Stimulated activated CD4-positive, alpha-beta T cell treated with anti-CD3 and anti-CD28 coated beads, Interleukin-4, amount 100 ng/mL, for 48 hours (primary cell): ENCODE measurements at places on chromosomes 2 and 18.

DNA sequence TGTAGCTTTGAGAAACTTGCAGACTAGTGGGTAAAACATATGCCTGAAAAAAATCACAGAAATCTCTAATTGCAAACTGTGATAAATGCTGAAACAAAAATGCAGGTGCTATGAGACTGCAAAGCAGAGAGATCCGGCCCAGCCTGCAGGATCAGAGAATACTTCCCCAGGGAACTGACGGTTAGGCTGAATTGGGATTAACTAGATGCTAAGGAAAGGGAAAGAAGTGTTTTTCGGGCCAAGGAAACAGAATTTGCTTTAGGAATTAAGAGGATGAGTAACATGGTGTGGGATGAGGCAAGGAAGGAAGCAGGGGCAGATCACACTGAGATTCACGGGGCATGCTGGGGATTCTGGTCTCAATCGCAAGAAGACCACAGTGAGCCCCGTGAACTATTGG is 71.5 kb downstream of the OSBPL6 start:
- DNase-seq, result no peak

GRCh38 chr18:45503990-45504389 is 111.3 kb upstream of the SLC14A2 start:
- DNase-seq, result no peak

DNA sequence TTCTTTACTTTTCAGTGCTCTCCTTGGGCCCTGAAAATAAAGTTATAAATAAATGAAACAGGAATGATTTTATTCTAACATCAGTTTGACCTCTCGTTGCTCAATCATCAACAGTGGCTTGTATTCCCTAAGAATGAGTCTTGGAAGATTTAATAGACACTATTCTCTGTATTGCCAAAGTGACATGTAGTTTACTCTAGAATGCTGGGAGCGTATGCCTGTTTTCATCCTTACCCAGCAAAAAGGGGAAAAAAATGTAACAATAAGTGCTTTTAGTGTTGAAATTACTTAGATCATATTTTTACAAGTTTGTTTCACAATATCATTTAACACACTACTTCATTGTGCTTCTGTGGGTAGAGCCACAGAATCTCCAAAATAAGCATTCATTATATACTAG is 240.6 kb upstream of the CWC22 start:
- DNase-seq, result no peak

- no peak for DNase-seq
Measured at GRCh38 chr2:173667415-173667814, 297.8 kb downstream of the SP3 start.

DNA sequence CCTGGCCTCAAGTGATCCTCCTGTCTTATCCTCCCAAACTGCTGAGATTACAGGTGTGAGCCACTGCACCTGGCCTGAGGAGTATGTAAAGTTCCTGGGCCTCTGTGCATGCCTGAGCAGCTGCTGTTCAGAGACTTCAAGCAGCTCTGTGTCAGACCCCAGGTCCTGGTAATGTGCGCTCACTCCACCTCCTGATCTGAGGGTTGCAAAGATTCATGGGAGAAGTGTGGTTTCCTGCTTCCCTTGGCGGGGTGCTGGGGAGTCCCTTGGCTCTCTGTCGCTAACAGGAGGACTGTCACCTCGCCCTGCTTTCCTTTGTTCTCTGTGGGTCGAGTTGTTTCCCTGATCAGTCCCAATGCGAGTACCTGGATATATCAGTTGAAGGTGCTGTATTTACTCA is 8.6 kb upstream of the IL36A start:
- peak; percentile 18 for DNase-seq

- DNase-seq, result no peak
Measured at GRCh38 chr18:54767098-54767497, 61.2 kb upstream of the RAB27B start.

DNA sequence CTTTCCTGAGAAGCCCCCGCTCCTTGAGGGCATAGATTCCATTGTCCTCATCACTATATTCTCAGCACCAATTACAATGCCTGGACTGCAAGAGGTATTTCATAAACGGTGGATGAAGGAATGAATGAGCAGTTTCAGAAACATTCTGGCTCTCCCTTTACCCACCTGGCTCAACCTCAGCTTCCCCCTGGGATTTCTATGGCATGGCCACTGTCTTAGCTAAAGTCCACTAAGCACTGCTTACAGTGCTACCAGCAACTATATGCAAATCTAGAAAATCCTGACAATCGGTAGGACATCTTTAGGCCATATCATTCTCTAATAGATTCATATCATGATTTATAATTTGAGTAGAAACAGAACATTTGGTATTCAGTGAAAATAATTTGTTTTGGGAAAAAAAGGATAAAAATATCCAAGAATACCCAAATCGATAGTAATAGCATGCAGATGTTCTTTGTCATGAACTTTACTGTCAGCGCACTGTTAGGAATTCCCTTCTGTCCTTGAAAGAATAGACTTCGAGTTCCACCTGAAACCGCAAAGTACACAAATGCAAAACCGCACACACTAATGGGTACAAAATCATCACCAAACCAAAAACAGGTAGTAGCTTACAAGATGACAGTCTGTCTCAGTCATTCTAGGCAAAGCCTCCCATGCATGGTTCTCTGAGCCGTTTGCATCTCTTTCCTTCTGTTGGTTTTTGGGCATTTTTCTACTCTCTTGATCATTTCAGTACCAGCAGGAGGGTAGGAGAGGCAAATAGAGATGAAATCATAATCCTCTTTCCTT is 303.6 kb upstream of the ID2 start:
- DNase-seq, result no peak

GRCh38 chr2:99883358-99883757 is 259.0 kb downstream of the AFF3 start:
- DNase-seq, result no peak
